ENCODE measurements at places on chromosomes 2 and 18.

DNA sequence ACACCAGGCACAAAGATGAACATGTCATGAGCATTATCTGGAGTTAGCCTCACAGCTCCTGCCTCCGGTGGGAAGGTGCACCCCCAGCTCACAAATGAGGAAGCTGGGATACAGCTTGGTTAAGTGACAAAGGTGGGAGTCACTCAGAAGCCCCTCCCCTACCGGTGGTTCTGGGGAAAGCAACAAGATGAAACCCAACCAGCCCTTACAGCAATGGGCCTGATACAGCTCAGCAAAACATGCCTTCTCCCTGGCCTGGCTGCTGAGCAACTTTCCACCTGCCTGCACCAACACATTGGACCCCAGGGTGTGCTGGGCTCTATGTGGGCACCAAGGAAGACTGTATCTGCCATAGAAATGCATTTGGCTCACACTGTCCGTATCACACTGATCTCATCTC, 113.2 kb downstream of the GYPC start:
- DNase-seq, result no peak

DNA sequence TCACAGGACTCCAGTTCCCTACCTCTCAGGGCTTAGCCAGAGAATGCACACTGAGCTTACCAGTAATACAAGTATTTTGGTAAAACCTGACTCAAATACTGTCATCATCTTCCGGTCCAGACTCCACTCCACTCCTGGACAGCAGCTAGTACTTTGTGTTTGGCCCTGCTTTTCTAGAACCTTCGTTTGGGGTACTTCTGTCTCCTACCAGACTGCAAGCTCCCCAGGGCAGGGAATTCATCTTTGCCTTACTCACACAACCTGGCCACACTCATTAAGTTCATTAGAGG, 108.9 kb upstream of the CDC42EP3 start:
- DNase-seq, result no peak

- DNase-seq, result no peak
Measured at GRCh38 chr2:159362816-159363251, 76.3 kb upstream of the WDSUB1 start.

GRCh38 chr2:2644040-2644439, 313.0 kb upstream of the MYT1L start:
- DNase-seq, result no peak

DNA sequence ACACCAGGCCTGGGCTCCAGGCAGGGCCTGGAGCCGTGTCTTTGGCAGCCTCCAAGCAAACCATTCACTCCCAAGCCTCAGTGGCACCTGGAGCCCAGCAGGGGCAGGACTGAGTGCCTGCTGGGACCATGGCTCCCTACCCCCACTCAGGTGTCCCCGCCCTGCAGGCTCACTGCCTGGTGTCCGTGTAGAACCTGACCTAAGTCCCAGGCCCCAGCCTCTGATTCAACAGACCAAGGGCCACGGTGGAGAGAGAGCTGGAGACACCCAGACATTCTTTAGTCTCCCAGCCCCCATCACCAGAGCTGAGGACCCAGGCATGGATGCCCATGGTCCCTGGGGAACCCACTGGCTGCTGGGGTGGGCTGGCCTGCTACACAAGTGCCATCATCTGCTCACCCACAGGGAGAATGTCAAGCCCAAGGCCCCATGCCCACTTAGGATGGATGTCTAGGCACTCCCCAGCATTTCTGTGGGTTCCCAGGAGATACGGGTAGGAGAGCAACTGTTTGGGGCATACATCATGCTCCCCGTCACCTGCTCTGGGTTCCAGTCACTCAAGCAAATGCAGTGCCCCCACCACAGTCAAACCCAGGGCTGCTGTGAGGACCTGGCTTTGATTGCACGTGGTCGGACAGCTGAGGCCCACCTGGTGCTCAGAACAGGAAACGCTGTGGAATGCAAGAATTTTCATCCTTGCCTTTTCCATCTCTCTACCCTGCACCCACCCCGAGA, 42.9 kb upstream of the ATG16L1 start:
- no peak for DNase-seq

GRCh38 chr2:143392358-143392757, 263.1 kb downstream of the ARHGAP15 start:
- DNase-seq, result no peak

- no peak for DNase-seq
Measured at GRCh38 chr2:230520875-230521155, 104.8 kb downstream of the SP100 start.

DNA sequence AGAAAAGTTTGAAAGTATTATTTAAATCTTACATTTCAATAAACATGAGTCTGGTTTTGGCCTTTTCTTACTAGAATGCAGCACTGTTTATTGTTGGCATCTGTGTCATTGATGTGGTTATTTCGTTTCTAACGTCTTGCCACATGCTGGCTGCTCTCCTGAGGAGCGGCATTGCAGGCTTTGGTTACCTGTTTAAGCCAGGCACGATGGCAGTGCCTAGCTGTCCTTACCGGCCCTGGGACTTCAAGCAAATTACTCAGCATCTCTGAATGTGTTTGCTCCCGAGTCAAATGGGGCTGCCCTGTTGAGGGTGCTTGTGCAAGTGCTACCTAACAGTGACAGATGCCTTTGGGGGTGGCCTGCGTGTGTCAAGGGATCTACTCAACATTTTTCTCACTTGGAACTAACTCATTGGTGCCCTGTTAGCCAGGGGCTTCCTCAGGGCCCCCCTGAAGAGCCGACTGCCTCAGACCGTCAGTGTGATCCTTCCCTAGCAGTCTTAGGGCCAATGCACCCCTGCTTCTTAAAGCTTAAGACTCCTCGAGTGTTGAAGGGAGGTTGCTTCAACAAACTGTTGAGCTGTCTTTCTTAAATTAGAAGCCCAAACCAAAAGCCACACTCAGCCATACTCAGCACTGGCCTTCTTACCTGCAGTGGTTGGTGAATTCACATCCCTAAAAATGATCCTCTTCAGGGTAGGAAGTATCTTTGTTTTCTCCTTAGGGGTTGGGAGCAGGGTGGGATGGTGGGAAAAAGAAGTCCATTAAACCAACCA, 151.5 kb downstream of the NCK2 start:
- no peak for DNase-seq

DNA sequence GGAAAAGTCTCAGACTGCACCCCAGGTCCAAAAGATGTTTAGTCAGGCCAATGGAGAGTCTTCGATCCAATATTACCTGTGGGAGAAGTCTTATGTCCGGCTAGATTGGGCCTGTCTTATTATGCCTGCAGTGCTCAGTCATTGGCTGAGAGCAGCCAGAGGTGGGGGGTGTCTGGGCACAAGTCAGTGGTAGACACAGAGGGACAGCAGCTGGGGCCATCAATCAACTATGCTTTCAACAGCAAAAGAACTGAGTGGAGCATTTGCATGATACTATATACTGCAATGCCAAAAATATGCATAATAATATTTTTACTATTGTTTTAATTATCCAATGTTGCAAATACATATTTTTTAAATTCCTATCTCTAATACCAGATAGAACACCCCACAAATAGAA, 298.6 kb upstream of the CDH20 start:
- DNase-seq, result no peak

GRCh38 chr2:59570818-59571217, 982.6 kb downstream of the BCL11A start:
- no peak for DNase-seq

DNA sequence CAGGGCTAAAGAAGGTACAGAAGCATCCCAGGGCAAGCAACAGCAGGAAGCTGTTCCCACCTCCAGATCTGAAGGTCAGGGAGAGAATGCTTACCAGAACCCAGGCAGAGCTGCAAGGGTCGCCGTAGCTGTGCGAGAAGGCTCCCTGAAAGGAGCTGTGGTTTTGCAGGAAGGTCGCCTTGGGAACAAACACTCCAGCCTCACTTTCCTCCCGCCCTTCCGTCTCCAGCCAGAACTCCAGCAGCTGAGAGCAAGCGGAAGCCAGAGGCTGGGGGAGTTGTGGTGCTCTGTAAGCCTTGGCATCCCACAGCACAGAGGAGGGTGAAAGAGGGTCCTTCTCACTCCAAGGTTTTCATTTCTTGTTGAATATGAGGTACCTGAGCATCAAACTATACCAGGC, 18.3 kb upstream of the ICOS start:
- DNase-seq, result no peak
